ENCODE measurements at places on chromosomes 16 and 17.

- no peak for DNase-seq
Observed at GRCh38 chr17:42526031-42526444, 10.0 kb upstream of the NAGLU start.

GRCh38 chr16:6571044-6571443, 761.6 kb upstream of the RBFOX1 start:
- no peak for DNase-seq

DNA sequence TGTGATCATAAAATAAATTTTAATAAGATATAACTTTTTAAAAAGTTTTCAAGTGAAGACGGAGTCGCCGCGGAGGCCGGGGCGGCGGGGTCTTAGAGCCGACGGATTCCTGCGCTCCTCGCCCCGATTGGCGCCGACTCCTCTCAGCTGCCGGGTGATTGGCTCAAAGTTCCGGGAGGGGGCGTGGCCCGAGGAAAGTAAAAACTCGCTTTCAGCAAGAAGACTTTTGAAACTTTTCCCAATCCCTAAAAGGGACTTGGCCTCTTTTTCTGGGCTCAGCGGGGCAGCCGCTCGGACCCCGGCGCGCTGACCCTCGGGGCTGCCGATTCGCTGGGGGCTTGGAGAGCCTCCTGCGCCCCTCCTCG, at the start of gene FOXC2:
FOXC2 (plus strand) TSS at position 229 of the 365 bp plus-strand sequence. CDS start 507 bp downstream, outside the sequence.
- DNase-seq, result no peak

DNA sequence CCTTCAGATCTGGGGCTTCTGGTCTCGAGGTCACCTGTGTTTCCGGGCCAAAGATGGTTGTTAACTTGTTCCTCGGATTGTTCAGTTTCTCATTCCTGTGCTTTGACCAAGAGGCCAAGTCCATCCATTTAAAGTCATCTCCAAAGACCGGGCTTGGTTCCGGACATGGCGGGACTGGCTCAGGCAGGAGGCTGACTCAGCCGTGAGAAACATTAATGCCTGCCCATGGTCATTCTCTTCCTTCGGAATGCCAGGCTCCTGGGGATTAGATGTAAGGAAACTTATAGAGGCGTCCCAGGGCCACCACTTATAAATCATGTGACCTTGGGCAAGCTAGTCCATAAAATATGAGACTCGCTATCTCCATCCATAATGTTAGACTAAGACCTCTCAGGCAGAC, 13.6 kb upstream of the NKD1 start:
- no peak for DNase-seq

DNA sequence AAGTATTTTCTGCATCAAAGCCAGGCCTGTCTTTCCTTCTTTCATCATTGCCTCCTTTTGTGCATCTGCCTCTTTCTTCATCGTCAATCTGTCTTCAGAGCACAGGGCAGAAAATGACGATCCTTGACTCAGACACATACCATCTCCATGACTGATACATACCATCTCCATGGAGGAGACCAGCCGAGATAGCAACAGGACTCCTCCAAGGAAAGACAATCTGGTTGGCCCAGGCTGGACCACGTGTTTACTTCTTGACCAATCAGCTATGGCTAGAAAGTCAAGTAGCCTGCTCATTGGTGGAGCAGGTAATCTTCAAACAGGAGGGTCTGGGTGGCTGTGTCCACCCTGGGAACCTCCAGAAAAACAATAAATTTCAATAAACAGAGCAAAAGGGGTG, 164.6 kb downstream of the CPPED1 start:
- no peak for DNase-seq

- DNase-seq, result no peak
Observed at GRCh38 chr16:81460075-81460474, 15.5 kb downstream of the CMIP start.

DNA sequence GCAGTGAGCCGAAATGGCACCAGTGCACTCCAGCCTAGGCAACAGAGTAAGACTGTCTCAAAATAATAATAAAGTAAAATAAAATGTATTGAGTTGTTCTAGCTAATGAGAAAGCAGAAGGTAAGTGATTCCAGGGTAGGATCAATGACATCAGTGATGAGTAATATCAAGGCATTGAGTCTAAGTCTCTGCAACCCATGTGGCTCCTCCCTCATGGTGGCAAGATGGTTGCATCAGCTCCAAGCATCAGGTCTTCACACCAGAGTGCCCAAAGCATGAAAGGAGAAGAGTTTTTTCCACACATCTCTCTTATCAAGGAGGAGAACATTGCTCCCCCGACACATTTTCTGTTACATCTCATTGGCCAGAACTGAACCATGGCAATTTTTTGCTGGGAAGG, 34.8 kb upstream of the GAS7 start:
- peak; percentile 21 for DNase-seq

DNA sequence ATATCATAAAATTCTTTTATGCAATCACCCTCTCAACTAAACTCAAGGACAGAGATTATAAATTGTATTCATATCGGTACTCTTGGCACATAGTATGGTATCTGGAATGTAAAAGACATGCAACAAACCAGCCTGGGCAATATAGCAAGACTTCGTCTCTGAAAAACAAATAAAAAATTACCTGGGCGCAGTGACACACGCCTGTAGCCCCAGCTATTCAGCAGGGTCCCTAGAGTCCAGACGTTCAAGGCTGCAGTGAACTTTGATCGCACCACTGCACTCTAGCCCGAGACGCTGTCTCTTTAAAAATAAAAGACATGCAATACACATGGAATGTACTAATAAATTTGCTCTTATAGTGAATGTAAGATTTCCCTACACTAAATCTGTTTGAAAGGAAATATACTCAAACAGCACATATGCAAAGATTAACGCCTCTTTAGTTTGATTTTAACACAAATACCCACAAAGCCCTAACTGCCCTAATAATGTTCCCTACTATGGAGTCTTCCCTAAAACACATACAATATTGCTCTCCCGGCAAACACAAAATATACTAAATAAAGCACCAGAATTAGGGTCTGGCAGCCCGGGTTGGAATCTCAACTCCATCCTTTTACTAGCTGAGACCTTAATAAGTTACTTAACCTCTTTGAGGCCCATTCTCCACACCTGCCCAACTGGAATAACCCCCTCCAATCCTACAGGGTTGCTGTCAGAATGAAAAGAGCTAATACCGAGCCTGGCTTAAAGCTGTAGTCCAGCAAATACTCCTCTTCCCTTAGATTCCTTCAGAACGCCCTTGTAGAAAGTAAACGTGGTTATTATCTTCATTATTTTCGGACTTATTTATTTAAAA, 1.2 kb downstream of the ABCA5 start:
- no peak for DNase-seq

GRCh38 chr16:64627288-64627687, 494.6 kb downstream of the CDH11 start:
- DNase-seq, result no peak

GRCh38 chr16:4928227-4928626, 8.7 kb downstream of the PPL start:
- no peak for DNase-seq

DNA sequence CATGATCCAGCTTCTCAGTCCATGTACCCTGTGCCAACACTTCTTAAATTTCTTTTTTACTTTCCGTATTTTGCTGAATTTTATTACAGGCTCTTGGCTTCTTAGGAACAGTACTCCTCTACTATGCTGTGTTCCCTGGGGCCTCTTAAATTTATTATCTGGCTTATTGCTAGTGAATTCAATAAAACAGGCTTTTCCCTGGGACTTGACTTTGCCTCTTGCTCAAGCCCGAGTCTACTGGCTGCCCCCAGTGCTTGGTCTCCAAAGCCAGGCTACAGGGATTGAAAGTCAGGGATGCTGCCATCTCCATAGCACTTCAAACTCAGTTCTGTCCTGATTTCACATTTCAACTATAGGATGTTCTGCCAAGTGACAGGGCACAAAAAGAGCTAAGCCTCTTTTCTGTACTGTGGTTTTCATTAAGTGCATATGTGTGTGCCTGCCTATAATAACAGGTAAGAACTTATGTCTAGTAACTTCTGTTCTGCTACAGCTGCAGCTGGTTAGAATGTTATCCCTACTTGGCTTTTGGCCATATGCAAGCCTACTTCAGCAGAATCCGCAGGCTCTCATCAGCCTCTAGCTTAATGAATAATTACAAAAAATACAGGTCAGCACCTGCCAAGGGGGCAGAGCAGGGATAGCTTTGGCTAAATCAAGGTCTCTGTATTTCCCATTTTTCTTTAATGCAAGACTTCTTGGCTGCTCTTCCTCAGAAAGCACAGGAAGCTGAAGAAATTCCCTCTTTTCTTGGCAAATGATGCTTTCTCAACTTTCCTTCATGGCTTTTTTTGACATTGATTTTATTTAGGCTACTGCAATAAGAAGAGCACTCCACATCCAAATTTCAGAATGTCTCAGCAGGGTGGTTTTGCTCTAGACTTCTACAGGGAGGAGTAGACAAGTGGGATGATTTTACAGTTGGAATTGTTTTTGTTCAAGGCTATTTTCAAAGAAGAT, 8.2 kb downstream of the FAM20A start:
- no peak for DNase-seq

DNA sequence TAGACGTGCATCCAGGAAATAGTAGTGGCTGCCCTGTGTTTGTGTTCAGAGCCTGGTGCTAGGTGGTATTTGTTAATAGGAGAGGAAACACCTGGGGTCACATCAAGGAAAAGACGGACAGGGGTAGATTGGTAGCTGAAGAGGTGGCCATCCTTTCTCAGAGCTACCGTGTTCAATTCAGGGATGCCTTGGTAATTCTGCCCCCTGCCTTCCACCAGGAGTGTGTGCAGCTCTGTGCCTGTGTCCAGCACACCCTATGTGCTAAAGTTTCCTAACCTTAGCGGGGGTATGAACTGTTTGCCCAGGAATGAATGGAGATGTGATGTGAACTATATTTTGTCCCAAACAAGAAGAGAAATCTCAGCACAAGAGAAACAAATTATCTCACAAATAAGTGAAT, 174.1 kb upstream of the MPHOSPH6 start:
- no peak for DNase-seq

GRCh38 chr16:51994597-51994996, 552.3 kb downstream of the TOX3 start:
- DNase-seq, result no peak

GRCh38 chr16:48596326-48596725, 13.7 kb downstream of the N4BP1 start:
- DNase-seq, result no peak

DNA sequence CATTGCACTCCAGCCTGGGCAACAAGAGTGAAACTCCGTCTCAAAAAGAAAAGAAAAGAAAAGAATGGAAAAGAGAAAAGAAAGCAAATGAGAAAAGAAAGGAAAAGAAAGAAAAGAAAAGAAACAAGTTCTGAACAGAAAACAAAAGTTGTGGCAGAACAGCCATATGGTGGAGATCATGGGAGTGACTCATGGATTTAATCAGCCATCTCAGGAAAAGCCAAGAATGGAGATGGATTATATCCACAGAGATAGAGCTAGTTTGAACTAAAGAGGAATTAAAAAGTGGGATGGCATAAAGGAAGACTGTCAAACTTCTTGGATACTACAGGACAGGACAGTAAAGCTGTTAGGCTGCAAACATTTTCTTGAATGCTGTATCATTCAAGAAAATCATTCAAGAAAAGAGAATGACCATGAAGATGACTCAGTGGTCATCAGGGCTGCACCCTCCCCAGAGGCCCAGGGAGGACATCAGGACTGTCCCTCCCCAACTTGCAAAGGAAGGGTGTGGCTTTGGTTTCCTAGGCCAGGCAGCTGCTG, 120.6 kb downstream of the USP22 start:
- DNase-seq, result no peak

GRCh38 chr16:12965274-12965804, 63.9 kb downstream of the SHISA9 start:
- no peak for DNase-seq

DNA sequence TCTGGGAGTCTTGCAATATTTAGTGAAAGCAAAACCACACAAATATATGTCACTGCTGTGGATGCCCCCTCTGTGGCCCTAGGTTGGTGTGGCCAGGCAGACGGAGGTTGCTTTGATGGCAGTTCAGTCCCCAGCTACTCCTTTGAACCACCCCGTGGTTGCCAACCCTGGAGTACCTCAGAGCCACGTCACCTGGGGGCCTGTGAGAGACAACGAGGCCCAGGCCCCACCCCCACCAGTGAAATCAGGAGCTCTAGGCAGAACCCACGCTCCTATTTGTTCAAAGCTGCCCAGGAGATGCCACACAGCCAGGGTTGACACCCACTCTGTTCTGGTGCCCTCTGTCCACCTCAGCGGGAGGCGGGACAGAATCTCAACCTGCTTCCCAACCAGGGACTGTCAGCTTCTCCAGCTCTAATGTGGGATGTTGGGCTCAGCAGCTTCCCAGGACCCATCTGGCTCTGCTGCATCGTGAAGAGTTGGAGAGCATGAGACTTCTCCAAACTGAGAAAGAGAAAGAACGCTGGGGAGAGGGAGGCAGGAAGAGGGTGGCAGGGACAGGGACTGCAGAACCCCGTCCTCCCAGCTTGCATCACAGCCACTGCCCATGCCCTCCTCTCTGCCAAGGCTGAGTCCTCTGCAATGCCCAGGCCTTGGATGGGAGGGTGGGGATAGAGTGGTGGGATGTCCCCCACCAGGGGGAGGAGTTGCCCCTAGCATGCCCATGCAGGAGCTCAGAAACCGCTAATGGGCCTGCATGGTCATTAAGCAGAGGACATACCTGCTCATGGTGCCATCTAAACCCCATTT, 81.8 kb downstream of the C16orf78 start:
- no peak for DNase-seq

GRCh38 chr16:47052666-47053640, 79.5 kb upstream of the DNAJA2 start:
- no peak for DNase-seq

GRCh38 chr17:75262112-75262606, 480 bp downstream of the MRPS7 start:
- DNase-seq, result no peak

DNA sequence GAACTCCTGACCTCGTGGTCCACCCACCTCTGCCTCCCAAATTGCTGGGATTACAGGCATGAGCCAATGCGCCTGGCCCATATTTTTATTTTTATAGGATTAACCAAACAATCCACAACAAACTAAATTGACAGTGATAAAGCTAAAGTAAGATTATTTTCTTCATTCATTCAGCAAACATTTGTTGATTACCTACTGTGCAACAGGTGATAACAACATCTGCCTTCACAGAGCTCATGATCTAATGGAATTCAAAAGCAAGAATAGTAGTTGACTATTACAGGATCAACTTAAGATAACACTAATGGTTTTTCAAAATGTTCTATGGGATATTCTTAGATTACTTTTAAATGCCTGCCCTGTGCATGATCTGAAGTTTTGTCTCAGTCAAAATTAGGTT, 37.8 kb downstream of the NQO1 start:
- no peak for DNase-seq

GRCh38 chr17:17917394-17917793, 54.8 kb downstream of the TOM1L2 start:
- no peak for DNase-seq

DNA sequence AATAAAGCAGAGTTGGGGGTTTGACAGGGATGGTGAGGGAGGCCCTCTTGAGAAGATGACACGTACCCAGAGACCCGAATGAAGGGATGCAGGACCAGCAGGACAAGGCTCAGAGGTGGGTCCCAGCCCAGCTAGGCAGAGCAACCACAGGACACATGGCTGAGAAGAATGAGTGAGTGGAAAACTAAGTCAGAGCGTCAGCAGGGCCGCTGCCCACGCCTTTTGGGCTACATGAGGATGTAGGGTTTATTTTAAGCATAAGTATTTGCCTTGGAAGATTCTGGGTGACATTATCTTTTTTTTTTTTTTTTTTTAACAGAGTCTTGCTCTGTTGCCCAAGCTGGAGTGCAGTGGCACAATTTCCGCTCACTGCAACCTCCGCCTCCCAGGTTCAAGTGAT, 176.0 kb downstream of the TMEM132E start:
- no peak for DNase-seq
